Epithelial cell of esophagus (primary cell): ENCODE measurements at places on chromosomes 7 and 10.

GRCh38 chr7:89623018-89623672, 531.1 kb upstream of the STEAP1 start:
- peak; percentile 53 for DNase-seq

DNA sequence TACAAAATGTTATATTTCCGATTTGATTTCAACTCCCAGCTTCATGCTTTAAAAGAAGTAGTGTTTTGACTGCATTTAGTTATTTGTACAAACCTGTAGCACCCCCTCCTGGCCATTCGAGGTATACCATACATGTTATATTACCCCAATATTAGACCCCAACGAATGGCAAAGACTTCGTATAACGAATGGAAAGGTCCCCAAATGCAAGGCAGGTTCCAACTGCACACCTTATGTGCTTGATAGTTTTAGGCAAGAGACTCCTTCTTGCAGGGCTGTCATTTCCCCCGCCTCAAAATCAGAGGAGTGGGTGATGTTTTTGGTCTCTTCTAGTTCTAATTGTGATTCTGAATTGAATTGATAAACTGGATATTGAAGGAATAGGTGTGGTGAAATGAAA, 101.1 kb upstream of the TARP start:
- no peak for DNase-seq

DNA sequence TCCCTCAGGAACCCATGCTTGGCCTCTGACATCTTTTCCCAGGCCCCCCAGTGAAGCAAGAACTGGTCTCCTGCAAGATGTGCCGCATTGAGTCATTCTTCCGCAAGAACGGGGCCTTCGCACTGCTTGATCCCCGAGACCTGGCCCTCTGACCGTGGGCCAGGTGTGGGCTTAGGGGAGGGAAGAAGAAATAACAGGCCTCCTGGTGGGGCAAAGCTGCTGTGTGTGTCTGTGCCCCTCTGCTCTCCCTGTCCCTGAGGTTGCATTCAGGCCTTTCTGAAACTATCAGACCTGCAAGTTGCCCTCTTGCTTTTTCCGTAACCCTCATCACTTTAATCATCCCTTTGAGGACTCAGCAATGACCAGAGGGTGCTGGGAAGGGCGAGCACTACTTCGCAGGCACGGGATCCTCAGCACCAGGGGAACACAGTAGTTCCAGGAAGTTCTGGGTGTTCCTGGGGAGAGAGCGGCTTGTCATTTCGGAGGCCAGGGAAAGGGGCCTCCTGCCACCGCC, 6.0 kb downstream of the ATP6V1F start:
- DNase-seq: no peak

GRCh38 chr7:121871188-121871587, 1.8 kb upstream of the PTPRZ1 start:
- DNase-seq: no peak

GRCh38 chr10:62907470-62908212, 91.5 kb upstream of the EGR2 start:
- no peak for DNase-seq

DNA sequence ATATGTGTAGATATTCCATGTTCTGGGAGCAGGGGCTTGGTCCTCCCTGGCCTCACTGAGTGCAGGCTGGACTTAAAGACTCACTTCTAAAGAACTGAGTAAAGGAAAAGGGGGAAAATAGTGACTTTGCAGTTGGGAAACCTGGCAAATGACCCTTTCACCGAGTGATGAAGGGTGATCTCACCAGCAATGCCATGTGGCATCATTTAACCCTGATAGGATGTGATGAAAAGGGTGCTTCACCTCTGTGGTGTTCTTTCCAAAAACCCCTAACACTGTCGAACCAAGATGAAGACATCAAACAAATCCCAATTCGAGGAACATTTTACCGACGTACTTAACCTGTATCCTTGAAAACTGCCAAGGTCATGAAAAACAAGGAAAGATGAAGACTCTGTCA, 71.9 kb downstream of the AOAH start:
- DNase-seq: no peak

- peak; percentile 98 for DNase-seq
Observed at GRCh38 chr7:130294314-130294713, 1.4 kb downstream of the CPA4 start.

DNA sequence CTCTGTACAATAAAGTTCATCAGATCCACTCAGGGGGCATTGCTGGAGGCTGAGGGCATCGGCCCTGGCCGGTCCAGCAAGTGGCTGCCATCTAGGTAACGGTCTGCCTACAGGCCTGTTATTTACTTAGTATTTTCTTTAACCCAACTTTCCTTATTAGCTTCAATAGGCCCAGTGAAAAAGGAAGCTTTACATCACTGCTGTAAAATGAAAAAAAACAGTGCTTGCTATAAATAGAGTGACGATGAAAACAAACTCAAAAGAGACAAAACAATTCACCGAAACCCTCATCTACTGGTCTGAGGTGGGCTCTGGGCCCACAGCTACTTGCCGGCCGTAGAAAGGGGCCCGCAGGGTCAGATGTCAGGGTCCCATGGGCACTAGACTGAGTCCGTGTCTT, 192.5 kb downstream of the ELFN1 start:
- DNase-seq: no peak
